Stimulated activated CD4-positive, alpha-beta T cell treated with anti-CD3 and anti-CD28 coated beads, Interleukin-1b, Interleukin-23, amount 100 ng/mL, for 1 hour (primary cell): ENCODE measurements at places on chromosomes 11 and 22.

DNA sequence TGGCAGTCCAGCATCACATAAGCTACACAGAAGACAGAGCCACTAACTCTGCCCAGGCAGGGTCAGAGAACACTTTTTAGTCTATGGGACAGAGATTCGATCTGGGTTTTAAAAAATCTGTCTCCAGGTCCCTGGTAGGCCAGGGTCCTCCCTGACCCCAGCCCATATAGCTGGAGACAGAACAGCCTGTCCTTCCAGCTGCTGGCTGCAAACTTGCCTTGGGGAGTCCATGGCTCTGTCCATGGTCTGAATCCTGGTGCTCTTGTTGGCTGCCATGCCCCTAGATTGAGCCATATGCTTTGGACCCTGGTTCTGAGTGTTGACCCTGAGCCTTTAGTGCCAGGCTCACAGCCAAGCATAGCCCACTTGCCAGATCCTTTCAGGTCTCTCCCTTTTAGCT lies 13.3 kb upstream of the LIPT2 start:
- no peak for DNase-seq

DNA sequence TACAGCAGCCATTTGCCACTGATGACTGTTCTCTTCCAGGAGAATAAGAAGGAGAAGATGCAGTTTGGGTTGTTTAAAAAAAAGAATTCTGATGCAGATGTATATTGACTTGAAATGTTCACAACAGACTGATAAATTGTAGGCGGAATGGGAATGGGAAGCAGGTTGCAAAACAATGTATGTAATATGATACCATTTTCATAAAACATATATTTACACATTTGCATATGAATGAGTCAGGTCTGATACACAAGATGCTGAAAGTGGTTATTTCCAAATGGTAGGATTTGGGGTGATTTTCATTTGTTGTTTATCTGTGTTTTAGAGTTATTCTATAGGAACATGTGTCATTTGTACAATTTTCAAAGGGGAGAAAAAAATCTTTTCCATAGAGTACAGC lies 9.0 kb upstream of the RCN1 start:
- DNase-seq: no peak

DNA sequence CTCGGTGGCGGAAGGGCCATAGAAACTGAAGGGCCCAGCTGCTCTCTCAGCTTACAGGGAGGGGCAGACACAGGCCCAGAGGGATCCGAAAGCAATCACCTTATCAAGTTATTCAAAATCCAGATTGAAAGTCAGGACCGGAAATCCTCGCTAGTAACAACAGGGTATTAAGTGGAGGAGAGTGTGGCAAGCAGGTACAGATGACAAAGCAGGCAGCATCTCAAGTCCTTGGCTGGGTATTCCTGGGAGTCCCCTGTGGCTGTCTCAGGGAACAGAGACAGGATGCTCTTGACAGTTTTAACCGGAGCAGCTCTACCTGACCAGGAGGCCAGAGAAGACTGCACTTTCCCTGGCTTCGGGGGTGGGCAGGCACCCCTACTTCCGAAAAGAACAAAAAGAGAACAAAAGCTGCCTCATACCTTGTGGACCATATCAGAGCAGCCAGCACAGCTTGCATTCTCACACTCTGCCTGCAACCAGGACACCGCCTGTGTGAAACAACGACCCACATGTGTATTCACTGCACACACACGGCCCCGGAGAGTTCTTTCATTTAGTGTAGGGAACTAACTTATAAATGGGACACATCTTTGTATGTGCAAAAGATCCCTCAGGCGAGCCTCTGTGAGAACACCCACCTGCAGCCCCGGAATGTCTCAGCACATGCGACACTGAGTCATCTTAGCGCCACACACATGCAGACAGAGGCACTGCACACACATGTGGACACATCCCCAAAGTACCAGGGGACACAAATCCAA lies 78.3 kb downstream of the MICAL3 start:
- DNase-seq: no peak

DNA sequence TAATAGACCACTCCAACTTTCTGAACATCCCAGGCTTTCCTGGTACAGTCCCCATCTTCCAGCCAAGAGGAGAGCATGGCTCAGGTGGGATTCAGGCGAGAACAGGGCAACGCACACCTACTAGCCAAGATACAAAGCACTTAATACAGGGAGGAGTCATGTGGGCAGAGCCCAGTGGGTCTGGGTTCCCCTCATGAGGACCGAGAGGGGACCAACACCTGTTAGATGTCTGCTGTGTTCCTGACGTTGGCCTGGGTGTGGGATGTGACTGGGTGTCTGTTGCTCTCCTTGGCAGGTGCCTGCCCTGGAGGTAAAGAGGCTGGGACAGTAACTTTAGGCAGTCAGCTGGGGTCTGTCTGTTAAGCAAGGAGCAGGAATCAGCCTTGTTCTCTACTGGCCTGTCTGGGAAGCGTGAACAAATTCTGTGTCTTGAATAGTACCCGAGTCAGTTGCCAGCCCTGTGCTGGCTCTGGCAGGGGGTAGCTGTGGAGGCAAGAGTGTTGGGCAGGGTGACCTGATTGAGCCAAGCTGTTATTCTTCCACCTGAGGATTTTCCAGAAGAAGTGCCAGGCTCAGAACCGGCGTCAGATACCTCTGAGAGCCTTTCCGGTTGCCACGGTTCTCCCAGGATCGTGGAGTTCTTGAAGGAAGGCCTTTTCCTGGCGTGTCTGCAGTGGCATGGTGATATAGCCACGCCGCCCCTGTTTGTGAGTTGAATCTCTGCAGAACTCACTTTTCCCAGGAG lies 56.3 kb downstream of the BCR start:
- no peak for DNase-seq

GRCh38 chr11:102530558-102530957 lies at the start of gene MMP7:
Gene MMP7 (minus strand): TSS chr11:102530747. CDS start chr11:102530700, 47 bp downstream.
- no peak for DNase-seq

GRCh38 chr11:65611758-65612603 lies 2.0 kb downstream of the MAP3K11 start:
- no peak for DNase-seq

DNA sequence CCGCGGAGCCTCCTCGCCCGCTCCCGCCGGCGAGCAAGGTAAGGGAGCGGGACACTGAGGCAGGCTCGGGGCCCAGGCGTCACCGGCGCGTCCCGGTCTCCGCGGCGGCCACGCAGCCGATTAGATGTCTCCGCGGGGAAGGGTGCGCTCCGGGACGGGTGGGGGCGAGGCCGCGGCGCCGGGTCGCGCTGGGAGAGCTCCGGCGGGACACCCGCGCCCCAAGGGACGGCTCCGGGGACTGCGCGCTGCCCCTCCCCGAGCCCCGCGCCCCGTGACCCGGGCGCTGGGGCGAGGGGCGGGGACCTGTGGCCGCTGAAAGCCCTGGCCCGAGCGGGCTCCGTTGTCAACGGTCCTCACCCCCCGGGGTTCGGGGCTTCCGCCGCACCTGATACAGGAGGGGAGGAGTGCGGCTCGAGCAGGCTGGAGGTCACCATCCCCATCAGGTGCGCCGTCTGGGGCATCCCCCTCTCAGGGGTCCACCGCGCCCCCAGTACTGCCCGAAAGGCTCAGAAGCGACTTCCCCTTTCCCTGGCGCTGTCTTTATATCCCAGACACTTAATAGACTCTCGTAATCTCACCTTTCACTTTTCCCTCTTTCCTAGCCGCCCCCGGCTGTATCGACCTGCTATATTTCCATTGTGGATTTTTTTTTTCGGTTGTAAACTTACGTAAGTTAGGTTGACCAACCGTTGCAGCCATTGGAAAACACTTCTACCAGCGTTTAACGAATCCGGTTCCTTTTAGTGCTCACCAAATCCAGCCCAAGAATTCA lies 573 bp downstream of the PPFIA1 start:
- peak; percentile 2 for DNase-seq

DNA sequence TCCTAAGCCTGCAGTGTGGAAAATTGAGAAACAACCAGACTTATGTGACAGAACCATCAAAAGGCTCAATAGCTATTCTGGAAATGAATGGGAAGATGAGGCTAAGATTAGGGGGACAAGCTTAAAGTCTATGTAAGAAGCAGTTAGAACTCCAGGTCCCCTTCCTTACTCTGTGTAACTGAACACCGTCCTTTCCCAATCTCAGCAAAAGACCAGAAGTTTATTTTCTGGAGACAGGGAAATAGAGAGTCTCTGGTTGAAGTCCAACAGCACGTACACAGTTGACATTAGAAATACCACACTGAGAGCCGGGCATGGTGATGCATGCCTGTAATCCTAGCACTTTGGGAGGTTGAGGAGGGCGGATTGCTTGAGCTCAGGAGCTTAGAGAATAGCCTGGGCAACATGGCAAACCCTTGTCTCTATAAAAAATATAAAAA lies 93.9 kb downstream of the CD44 start:
- no peak for DNase-seq

GRCh38 chr11:123211149-123211852 lies 16.3 kb upstream of the CLMP start:
- no peak for DNase-seq

DNA sequence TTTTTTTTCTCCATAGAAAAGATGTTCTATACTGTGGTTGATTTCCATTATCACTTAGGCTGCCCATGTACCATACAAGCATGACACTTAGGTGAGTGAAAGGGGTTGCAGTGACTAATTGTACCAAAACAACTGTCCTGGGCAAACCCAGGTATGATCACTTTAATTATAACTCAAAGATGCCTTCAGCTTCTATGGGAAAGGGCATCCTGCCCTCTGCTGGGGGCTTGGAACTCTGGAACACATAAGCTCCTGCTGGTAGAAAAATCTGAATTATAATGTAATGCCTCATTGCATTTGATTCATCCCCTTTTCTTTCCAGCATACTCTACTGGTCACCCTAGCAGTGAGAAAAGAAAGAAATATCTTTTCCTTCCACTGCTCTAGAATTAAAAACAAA lies 206.3 kb downstream of the DDX10 start:
- no peak for DNase-seq

- DNase-seq: no peak
Measured at GRCh38 chr11:122097419-122098001, 18.5 kb downstream of the BLID start.

- no peak for DNase-seq
Measured at GRCh38 chr11:29025001-29025400, 916.8 kb downstream of the METTL15 start.

DNA sequence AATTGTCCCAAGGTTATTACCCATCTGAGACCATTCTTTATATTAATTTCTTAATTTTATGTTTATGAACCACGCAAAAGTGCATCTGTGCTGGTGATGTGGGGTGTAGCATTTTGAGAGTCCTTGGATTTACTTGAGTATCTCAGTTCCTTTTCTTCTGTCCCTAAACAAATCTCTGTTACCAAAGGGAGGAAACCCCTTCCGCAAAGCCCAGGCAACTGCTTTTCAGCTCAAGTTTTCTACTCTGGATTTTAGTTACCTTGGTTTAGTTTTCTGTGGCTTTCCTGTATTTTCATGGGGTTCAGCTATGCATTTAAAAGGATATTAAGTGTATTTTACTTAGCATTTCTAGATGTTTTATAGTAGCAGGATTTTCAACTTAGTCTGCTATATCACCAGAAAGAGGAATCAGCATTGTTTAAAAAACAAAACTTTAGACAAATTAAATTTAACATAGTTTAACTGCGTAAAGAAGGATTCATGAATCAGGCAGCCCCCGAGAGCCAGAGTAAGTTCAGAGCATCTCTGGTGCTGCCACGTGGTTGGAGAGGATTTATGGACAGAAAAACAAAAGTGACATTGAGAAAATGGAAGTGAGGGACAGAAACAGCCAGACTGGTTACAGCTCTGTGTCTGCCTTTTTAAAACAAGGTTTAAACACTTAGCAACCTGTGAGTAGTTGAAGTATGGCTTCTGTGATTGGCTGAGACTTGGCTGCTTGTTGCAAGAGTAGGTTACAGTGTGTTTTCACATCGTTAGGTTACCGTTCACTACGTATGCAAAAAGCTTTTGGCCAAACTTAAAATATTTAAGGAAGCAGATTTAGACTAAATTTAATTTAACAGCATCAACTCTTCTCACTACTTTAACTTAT lies 9.6 kb downstream of the ADM start:
- DNase-seq: no peak

DNA sequence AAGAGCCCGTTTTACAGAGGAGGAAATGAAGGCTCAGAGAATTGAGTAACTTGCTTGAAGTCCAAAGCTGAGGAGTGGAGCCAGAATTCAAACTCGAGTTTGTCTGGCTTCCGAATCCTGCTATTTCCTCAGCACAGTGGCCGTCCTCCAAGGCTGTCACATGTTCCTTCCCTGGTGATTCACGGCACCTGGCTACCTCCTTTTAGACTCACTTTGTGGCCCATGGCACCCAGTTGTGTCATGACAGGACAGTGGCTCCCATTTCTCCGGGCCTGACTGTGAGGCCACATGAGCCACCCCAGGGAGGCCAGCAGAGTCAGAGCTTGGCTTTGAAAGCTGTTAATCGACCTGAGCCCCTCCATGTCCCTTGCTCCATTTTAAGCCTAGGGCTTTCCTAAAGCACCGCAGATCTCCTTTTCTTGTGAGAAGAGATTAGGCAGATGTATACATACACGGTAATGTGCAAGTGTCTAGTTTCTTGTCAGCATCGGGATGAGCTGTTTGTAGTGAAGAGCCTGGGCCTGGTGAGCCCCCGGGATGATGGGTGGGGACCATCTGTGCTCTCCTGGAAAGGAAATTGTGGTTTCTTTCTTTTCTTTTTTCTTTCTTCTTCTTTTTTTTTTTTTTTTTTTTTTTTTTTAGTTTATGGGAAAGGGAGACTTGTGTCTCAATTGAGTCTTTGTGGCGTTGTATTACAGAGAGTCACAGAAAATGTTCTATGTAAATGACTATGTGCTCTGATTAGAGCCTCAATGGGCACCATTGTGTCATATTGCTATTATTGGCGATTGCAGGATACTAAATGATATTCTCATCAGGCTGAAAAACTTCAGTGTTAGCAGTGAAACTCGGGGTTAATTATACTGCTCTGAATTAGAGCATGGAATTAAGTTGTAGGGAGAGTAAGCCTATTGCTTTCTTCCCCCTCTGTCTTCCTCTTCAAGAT lies 54.8 kb downstream of the PTPRJ start:
- no peak for DNase-seq

DNA sequence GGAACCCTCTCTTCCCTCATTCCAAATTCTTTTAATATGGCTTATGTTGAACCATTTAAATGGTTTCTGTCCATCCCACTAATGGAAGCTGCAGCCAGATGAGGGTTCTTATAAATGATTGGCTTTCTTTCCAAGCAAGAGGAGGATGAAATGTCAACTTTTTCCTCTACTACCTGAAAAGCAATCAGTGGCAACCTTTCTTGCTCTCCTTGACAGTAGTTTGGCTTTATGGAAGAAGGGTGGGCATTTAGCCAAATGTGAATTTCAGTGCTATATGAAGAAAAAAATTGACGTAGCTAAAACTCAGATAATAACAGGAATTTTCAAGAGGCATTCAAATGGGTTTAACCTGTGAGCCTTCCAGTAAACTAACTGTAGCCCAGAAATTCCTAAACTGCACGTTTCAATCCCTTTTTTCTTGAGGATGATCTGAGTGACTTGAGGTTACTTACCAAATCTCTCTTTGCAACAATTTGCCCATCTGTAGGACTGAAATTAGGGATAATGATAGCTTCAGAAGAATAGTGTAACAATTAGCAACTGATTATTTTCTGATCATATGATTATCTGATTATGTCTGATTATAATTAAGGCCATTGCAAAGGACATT lies 90.9 kb downstream of the EXT2 start:
- no peak for DNase-seq
